ENCODE measurements at places on chromosomes 7 and 10.

DNA sequence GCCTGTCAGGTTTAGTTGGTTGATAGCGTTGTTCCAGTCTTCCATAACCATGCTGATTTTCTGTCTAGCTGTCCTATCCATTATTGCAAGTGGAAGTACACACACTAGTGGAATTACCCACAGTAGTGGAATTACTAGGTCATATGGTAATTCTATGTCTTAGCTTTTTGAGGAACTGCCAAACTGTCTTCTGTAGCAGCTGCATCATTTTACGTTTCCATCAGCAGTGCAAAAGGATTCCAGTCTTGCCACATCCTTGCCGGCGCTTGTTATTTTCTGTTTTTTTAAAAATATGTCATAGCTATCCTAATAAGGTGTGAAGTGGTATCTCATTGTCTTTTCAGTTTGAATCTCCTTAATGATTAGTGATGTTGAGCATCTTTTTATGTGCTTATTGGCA, 17.2 kb upstream of the RHBDD2 start:
- no peak for DNase-seq

DNA sequence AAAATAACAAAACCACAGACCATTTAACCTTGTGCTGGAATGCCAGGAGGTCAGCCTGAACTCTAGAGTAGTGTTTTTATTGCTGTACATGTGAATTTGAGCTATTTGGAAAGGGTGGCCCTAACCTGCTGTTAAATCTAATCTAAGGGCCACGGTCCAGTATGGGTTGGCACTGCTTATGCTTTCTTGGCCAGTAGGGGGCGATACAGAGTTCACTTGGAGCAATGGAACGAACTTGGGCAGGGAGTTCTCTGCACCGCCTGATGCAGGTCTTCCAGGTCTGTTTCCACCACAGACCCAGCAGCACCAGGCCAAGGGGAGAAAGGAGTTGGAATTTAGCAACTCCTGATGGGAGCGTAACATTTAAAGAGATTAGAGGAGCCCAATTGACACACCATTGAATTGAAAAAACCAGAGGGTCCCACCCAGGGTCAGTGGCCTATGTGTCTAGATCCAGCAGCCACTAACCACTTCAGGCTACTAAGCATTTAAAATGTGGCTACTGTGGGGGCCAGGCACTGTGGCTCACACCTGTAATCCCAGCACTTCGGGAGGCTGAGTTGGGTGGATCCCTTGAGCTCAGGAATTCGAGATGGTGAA, 75.7 kb upstream of the EFCAB10 start:
- DNase-seq: no peak

DNA sequence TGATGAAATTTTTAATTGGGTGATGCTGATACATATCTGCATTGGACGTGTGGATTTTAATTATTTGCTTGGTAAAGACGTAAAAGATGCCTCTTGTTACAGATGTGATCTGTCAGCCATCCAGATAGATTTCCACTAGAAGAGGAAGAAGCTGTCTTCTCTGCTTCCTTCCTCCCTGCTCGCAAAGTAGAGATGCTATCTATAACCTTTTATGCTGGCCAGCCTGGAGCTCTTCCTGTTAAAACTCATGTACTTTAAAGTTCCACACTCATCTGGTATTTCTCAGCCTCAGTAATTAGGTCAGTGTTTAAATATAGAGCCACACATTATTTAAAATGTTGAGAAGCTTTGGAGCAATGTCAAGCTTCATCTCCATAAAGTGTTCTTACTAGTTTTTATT, 51.2 kb upstream of the TMEM229A start:
- DNase-seq: no peak

GRCh38 chr7:155277385-155277994, 20.2 kb upstream of the INSIG1 start:
- DNase-seq: no peak

DNA sequence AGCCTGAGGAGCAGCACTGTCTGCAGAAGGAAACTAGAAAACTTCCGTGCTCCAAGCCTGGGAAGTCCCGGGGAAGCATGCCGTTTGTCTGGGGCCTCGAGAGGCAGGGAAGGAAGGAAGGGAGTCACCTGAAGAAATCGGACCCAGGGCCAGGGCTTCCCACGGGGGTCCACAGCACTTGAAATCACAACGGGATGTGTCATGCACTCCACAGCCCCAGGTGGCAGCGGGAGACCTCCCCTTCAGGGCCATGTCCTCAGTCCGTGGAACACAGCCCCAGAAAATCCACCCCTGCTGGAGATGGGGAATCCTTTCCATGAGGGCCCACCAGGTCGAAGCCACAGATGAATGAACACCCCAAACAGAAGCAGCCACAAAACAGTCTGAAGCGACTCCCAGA, 239.5 kb downstream of the MGMT start:
- DNase-seq: no peak

DNA sequence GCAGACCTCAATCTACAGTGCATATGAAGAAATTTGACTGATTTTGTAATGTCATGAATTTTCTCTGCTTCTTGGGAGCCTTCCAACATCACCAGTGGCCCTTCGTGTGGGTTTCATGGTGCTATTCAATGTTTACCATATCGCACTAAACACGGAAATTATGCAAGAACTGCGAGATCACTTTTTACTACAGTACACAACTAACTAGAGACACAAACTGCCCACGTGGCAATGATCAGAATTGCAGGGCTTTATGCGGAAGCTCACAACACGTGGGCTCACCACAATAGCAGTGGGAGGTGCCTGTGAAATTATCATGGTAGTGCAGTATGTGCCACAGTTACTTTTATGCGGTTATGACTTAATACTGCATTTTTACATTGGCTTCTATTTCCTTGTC, 449.7 kb upstream of the KLF6 start:
- no peak for DNase-seq

DNA sequence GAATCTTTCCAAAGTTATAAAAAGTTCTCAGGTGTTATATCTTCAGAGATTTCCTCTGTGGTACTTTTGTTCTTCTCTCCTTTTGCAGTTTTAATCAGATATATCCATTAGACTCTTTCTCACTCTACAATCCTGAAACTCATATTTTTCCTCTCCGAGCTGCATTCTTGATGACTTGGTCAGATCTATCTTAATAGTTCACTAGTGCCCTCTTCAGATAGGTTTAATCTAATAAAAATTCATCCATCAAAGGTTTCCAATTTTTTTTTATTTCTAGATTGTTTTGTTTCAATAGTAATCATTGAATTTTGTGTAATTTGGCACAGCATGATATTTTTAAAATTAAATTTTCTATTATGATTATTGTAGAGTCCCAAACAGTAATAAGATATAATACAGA, 21.8 kb upstream of the DGKB start:
- no peak for DNase-seq

GRCh38 chr7:12221414-12221813, 10.3 kb downstream of the TMEM106B start:
- no peak for DNase-seq

GRCh38 chr7:22346383-22347107, 10.4 kb downstream of the RAPGEF5 start:
- DNase-seq: no peak

- no peak for DNase-seq
These were observed 50.8 kb downstream of the SIRT1 start for GRCh38 chr10:67935223-67935622.

GRCh38 chr7:82289889-82290288, 153.7 kb downstream of the CACNA2D1 start:
- DNase-seq: no peak

GRCh38 chr7:137169282-137169698, 174.2 kb downstream of the PTN start:
- DNase-seq: no peak

DNA sequence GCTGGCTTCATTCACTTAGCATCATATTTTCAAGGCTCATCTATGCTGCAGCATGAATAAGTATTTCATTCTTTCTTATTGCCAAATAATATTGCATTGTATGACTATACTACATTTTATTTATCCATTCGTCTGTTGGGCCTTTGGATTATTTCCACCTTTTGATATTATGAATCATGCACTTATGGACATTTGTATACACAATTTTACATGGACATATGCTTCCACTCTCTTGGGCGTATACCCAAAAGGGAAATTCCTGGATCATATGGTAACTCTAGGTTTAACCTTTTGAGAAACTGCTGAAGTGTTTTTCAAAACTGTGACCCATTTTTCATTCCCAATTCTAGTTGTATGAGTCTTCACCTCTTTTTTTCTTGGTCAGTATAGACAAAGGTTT, 80.3 kb upstream of the GNAI1 start:
- DNase-seq: no peak

- no peak for DNase-seq
These were observed 30.0 kb downstream of the DUSP5 start for GRCh38 chr10:110527731-110528171.

DNA sequence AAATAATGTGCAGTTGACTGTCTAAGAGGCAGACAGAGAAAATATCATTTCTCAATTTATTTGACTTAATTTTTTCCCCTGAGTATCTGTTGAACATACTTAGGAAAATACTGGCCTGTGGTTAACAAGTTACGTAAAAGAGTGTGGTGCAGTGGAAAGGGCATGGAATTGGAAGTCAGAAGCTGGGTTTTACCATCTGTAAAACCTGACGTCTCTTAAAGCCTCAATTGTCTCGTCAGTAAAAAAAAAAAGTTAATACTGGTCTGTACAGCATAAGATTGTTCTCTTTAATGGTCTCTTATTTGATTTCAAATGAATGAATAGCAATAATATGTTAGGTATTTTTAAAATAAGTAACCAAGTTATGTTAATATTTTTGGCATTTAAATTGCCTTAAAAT, 67.8 kb downstream of the PHTF2 start:
- no peak for DNase-seq

DNA sequence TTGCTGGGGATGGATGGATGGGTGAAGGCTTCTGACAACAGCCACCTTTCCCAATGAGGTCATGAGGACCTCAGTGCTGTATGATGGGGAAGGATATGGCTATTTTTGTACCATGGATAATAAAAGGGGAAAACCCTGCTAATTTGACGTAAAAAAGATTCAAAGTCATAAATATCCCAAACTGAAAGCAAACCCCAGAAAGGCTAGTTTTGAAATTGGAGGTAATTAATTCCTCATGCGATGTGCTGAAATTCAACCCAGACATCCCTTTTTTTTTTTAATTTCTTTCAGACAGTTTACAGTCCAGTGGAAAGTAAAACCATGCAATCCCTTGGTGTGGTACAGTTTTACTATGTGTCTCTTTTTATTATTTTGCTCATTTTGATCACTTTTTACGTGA, 254.5 kb upstream of the BMPER start:
- no peak for DNase-seq

- DNase-seq: no peak
These were observed 68.6 kb upstream of the GDF10 start for GRCh38 chr10:47231414-47231813.

DNA sequence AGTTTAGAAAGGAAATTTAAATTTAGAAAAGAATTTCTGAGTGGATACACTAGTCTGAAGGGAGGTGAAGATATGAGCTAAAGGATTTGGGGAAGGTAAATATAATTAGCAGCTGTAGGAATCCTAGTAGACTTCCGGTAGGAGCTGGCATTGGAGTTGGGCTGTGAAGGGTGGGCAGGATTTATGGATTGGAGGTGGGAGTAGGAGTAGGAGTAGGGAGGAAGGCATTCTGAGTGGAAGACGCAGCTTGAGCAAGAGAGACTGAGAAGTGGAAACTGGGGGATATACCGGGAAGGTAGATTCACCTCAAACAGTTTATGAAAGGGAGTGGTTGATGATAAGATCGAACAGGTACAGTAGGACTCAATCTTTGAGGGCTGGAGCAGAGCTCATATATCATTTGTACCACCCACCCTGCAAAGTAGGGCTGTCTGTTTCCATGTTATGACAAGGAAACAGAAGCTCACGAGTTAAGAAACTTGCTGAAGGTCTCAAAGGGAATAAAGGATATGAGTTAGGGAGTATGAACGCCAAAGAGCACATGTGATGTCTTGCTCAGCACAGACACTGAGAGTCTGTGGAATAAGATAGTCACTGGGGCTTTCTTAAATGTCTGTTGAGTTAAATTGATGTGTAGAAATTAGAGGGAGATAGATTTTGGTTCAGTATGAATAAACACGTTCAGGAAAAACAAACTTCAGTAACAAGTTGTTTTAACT, 81.6 kb downstream of the RPS24 start:
- DNase-seq: no peak

- DNase-seq: no peak
These were observed 4.8 kb upstream of the MKLN1 start for GRCh38 chr7:131322861-131323260.

- DNase-seq: no peak
These were observed 37.0 kb downstream of the KCNMA1 start for GRCh38 chr10:77600640-77601039.

- DNase-seq: no peak
These were observed 35.3 kb downstream of the NAMPT start for GRCh38 chr7:106249488-106249887.

GRCh38 chr7:26993816-26994810, 101.7 kb downstream of the HOXA1 start:
- DNase-seq: no peak

GRCh38 chr10:61179771-61180170, 235.8 kb upstream of the RHOBTB1 start:
- no peak for DNase-seq

Data from esophagus squamous epithelium (tissue), 5 donors.